ENCODE measurements at places on chromosomes 6 and 20.

GRCh38 chr6:40376113-40376650 is 211.0 kb downstream of the LRFN2 start:
- no peak for DNase-seq

DNA sequence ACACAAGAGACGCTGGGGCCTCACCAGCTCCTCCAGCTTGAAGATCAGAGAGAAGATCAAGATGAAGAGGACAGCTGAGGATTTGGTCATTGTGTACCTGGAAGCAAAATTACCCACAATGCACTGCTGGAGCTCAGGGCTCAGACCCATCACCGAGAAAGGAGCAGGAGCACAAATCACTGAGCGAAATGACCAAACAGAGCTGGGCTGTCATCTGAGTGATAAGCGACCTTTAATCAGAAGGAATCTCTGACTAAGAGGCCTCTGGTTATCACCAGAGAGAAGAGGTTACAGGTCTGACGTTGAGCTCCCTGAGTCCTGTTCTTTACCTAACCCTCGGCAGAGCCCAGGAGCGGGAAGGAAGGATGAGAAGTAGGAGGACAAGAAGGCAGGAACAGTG is 47.5 kb upstream of the CDH22 start:
- DNase-seq: no peak

DNA sequence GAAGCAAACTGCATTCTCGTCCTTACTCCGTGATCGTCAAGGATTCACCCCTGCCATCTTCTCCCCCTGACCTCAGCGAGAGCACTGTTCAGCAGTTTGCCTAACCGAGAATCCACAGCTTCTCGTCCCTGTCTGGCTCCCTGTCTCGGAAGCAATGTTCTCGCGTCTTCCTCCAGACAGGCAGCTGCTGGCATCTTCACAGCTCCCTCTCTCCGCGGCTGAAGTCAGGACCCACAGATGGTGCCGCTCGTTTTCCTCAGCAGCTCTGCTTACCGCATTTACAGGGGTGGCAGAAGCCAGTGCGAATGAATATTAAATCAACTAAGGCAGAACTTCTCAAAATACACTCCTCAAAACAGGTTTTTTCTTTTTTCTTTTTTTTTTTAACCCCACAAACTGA is 18.9 kb upstream of the SLC22A2 start:
- no peak for DNase-seq

DNA sequence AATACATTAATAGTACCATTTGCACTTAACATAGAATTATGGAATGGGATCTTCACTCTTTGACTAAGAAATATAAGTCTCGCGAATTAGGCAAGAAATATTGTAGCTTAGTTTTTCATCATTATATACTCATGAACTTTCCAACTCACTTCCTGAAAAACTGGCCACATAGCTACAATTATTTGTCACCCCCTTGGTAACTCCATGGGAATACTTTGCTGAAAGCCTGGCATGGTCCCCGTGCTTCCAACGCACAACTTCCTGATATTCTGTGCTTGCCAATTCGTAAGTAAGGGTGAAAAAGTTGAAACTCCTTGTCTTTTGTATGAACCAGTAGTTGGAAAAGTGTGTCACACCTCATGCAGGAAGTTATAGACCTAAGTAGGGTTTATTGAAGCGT is 23.7 kb upstream of the HLA-DQA1 start:
- DNase-seq: no peak

- DNase-seq: no peak
Observed at GRCh38 chr6:160667639-160668481, 3.8 kb upstream of the LPA start.

GRCh38 chr6:43628393-43629103 is 516 bp downstream of the GTPBP2 start:
- DNase-seq: no peak

DNA sequence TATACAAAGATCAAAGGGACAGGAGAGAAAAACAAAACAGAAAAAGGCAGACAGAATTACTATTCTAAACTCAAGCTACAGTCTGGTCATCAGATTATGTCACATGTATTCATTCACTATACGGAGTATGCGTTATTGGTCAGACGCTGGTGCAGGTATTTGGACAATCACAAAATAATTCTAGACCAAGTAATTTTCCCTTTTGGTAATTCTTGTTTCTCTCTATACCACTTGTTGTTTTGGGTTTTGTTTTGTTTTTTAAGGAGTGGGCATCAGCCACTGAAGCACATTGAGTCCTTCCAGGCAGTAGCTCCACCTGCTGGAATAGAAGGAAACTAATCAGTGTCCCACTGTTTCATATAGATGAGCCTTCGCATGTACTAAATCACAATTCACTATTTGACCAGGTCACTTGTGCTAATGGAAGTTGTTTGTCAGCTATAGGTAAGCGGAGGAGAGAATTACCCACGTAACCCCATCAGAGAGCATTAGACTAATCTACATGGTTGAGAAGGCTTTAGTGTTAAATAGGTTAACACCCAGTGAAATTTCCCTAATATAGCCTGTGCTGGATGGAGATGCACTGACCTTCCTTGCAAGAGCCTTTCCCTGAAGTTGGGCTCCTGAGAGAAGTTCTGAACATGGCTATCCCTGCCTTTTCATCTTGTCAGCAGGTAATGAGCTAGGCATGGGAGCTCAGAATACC is 77.9 kb downstream of the TNFAIP3 start:
- DNase-seq: no peak

DNA sequence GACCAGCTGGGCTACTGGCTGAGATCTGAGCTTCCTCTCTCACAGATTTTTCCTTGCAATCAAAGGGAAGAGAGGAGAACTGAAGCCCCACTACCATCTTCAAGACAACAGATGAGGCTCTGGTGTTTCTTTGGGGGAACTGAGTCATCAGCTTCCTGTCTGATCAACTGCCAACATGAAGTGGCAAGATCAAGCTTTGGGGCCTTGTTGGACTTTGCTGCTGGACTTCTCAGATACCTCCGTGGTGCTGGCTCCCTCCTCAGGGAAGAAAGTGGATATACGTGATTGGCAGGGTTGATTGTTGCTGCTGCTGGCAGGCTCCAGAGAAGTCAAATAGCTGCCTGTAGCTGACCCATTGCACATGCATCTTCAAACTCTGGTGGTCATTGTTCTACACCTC is 3.6 kb upstream of the TOX2 start:
- no peak for DNase-seq

DNA sequence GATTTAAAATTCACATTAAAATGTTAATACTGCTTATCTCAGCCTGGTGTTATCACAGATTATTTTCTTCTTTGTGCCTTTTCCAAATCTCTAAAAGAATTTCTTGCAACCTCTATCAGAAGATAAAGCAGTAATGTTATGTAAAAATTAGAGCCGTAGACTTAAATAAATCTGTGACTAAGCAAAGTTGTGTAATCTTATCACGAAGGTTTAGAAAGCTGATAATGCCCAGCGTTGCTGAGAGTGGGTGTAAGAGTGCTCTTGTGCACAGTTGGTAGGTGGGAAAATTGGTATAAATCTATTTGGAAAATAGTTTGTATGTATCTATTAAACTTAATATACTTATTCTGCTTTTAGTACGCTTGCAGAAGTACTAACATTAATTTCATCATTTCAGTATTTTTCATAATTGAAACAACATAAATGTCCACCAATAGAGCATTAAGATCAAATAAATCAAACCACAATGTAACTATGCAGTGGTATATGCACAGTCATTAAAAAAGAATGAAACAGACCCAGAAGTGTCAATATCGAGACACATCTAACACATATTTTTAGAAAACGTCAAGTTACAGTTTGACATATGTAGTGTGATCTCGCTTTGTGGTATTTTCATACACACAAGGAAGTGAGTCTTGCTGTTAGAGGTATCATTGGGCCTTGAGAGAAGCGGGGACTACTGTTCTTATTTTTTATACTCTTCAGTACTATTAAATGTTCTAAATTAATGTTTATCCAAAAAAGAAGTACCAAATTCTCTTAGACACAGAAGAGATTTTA is 54.4 kb upstream of the PBOV1 start:
- no peak for DNase-seq

DNA sequence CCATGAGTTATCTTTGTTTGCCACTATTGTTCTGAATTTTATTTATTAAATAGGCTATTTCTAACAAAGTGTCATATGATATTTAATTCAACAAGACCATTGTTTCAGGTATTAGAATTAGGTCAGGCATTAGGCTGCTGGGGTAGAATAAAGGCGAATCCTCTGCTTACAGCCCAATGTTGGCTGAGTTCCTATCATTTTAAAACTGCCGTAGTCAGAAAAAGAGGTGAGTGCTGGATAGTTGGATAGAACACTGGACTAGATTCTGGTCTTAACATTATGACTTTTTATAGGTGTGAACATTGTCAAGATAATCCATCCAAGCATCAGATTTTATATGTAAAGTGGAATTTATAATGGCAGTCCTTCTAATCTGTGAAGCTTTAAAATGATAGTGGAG is 6.3 kb downstream of the RIMS1 start:
- no peak for DNase-seq

DNA sequence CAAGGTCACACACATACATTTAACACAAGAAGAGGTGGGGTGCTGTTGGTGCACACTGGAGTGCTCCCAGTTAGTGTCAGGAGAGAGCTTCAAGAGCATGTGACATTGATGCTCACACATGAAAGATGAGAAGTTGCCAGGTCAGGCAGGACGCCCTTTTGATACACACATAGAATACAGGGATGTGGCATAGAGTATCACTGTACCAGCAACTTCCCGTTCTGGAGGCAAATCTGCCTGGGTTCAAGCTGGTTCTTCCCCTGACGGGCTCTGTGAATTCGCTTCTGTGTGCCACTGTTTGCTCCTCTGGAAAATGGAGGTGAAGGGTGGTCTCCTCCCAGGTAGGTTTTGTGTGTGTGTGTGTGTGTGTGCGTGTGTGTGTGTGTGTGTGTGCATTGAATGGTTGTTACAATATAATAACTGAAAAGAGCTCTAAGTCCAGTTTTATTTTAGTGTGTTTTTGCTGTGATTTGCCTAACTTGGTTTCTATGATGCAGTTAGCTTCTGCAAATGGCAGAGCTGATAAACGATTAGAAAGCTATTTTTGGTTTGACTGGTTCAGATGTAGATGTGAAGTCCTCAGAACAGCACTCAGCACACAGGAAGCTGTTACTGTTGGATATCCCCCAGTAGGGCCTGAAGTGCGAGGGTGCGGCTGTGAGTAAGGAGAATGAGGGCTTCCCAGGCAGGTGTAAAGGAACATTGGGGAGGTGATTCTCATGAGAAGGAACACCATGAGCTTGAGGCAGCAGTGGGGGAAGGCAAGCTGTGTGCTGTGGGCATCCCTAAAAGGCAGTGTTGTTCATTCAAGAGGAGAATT is 53.4 kb downstream of the HIVEP1 start:
- no peak for DNase-seq

- DNase-seq: peak; percentile 72
Observed at GRCh38 chr6:35449287-35449881, 2.8 kb upstream of the FANCE start.

DNA sequence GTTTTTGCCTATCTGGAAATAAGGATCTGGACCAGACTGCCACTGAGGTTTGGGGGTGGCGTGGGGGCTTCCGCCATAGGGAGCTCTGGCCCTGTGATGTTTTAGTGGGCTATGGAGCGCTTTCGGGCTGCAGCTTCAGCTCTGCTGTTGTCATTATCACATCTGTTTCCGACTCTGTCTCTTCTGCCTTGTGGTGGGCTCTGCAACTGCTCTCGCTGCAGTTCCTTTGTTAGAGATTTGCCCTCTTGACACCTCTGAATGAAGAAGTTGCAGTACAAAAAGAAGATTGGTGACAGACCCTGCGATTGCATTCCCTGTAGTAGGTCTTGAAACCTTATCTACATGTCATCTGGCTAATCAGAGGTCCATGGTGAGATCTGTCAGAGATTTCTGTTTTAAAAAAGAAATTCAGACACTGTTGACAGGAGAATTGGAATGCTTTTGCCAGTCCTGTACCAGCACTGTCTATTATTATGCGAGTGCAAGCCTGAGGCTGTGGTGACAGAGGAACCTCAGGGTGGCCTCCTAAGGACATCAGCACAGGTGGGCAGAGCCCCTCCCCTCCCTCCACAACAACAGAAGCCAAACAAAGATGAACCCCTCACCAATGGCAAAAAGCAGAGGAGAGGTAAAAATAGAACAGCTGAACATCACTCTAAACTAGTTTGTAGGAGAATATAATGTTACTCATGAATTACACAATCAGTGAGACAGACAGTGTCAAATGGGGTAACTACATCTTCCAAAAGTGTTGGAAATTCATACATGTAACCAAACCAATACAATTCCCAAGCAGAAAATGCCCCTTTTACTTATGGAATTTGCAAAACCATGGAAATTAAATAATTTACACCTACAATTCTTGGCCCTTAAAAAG is 63.5 kb upstream of the DEFB112 start:
- DNase-seq: no peak

- no peak for DNase-seq
Observed at GRCh38 chr6:34834789-34835518, 43.1 kb downstream of the BLTP3A start.

- DNase-seq: no peak
Observed at GRCh38 chr6:131819572-131820124, 11.8 kb downstream of the ENPP1 start.

DNA sequence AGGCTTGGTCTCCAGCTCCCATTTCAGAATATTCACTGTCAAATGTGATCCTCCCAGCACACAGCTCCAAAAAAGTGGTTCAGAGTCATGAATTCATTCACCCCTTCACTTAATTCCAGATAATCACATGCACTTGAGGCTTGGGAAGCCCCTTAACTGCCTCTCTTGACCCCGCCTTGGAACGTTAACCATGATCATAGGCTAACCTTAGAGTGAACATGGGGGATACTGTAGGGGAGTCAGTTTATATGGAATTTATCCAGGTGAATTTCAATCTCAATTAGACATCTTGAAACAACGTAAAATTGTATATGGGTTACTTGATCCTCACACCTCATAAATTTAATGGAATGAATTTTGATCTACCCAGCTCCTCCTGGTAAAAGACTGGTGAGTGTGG is 346.8 kb upstream of the ARID1B start:
- no peak for DNase-seq

- DNase-seq: no peak
Observed at GRCh38 chr6:72657407-72658197, 35.7 kb downstream of the KCNQ5 start.

GRCh38 chr6:22364306-22364705 is 67.5 kb upstream of the PRL start:
- DNase-seq: no peak

DNA sequence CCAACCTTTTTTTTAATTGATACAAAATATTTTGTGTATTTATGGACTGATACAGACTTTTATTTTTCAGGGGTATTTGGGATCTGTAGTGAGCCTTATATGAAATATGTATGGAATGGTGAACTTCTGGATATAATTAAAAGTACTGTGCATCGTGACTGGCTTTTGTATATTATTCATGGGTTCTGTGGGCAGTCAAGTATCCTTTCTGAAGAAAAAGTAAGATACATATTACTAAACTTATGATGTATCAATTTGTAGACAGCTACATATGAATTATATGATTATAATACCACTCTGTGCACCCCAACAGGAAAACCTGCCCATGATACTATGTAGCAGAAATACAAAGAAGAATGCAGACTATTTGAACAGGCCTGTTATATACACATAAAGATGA is 47.2 kb downstream of the FIG4 start:
- no peak for DNase-seq

- no peak for DNase-seq
Observed at GRCh38 chr20:21498195-21498594, 15.7 kb downstream of the NKX2-2 start.

Data from 8988T (cell line).